ENCODE measurements at places on chromosomes 2 and 18.

DNA sequence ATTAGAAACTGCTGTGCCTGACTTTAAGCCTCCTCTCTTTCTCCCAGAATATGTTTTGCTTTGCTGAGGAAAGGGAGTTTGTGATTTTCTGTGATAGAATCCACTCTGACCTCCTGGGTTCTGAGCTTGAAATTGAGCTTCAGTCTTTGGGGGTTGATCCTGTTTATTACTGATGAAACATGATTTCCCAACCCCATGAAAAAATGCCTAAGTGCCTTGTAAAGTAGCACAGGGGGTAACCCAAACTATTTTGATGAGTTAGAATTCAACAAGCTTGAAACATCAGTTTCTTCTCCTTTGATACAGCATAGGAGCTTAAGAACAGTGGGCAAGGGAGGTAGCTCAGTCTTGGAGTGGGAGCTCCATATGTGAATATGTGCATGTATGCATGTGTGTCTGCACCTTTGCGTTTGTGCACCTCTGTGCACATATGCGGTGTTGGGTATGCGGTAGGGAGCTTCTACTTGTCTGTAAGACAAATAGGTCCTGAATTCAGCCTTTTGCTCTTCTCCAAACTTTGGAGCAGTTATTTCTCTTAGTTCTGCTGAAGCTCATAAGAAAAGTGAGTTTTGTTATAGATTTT, 364.6 kb downstream of the OSR1 start:
- no peak for DNase-seq

DNA sequence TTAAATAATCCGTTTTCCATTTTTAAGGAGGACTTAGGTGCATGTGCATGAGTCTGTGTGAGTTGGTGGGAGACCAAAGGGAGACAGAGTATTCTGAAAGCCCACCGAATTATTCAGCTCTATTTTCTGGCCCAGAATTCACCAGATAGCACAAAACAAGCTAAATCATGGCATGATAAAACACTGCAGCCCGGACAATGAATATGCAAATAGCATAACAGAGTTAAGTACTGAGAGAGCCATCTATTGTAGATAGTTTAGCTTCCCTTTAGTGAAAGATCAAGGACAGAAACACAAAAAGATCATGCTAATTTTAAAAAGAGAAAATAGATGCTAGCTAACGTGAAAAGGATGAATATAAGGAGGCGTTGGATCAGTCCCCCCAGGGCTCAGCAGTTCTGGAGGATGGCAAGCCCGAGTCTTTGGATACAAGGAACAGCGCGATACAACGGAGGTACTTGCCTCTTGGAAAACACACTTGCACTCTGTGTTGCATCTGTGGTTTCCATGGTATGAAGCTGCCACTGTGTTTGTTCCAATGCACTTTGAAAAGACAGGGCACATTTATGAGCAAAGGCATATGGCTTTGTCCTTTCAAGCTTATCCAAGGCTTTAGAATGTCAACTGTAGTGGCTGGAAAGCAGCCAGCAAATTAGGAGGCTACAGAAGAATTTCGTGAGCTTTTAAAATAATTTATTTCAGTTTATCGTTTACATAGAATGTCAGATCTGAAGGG, 119.9 kb downstream of the LYPD1 start:
- DNase-seq = no peak

DNA sequence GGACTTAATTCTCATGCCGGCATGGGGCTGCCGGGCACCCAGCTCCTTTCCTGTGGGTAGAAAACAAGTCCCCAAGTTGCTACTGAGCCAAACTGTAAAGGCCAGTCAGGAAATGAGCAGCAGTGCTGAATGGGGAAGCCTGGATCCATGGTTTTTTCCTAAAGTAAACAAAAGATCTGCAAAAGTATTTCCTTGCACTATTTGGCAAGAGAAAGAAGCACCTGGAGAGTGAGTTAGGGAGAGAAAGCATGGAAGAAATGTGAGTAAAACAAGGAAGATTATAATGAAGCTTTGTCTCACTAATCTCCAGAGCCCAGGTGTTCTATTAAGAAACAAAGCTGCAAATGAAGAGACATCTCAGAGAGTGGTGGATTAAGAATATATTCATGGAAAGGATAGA, 117.6 kb downstream of the METTL8 start:
- no peak for DNase-seq

DNA sequence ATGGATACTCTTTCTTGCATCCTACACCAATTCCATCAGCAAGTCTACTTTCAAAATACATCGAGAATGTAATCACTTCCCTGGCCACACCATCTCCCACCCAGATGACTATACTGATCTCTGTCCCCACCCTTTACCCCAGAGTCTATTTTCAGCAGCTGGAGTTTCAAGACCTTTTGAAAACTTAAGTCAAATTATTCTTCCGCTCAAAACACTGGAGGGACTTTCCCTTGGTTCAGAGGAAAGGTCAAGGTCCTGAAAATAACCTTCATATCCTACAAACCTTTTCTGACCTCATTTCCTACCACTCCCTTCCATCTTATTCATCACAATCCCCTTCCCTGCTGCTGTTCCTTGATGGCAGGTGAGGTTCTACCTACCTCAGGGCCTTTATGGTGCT, 58.8 kb upstream of the LYPD6 start:
- DNase-seq = no peak

DNA sequence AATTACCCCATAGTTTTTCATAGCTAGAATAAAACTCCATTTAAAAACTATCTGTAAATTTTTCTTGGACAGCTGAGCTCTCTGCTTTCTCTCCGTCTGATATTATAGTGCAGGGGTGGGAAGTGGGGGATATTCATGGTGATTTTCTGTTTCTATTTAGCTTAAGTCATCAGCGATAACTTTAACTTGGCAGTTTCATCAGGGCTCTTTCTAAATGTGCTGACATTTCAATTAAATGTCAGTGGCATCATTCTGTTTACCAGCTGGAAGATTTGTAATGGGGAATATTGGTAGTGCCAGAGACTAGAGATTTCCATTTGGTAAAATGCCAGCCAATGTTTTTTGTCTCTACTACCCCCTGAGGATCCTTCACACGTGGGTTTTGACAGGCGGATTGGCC, 53.5 kb upstream of the CAPN13 start:
- no peak for DNase-seq

- no peak for DNase-seq
Observed at GRCh38 chr2:224261326-224261725, 140.6 kb downstream of the FAM124B start.

DNA sequence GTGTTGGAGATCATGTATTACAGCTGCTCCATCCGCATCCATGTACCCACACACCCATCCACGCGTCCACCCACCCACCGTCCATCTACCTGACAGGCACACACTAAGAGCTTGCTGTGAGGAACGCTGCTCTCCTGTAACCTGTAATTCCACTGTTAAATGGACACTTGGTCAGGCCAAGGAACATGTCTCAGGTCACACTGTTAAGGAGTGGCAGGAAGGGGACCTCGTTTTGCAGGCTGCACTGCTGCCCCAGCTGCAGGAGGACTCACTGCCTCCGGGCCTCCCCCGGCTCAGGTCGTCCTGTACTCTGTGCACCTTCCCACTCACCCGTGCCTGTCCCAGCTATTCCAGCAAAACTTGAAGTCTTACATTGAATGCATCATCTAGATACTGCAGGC, 170.5 kb downstream of the EIPR1 start:
- DNase-seq = no peak

GRCh38 chr2:60867848-60868247, 13.5 kb upstream of the REL start:
- DNase-seq = no peak

- DNase-seq = no peak
Observed at GRCh38 chr2:118667964-118668363, 179.5 kb downstream of the EN1 start.
